ENCODE measurements at places on chromosomes 3 and 15. TPM values are rescaled to one million over a fixed set of nuclear protein-coding genes. Genes with fewer than 3 reads are reported as not detected.

The VIPR1 gene
- 226 TPM for total RNA-seq

The PLSCR2 gene
- total RNA-seq: 0.51 TPM

The GOLGA6L4 gene
- total RNA-seq: 10.0 TPM

The EFCAB12 gene
- total RNA-seq: 13.7 TPM

All from prostate gland (tissue), 2 donors.